DMS153 (cell line): ENCODE measurements at places on chromosomes 3 and 15.

DNA sequence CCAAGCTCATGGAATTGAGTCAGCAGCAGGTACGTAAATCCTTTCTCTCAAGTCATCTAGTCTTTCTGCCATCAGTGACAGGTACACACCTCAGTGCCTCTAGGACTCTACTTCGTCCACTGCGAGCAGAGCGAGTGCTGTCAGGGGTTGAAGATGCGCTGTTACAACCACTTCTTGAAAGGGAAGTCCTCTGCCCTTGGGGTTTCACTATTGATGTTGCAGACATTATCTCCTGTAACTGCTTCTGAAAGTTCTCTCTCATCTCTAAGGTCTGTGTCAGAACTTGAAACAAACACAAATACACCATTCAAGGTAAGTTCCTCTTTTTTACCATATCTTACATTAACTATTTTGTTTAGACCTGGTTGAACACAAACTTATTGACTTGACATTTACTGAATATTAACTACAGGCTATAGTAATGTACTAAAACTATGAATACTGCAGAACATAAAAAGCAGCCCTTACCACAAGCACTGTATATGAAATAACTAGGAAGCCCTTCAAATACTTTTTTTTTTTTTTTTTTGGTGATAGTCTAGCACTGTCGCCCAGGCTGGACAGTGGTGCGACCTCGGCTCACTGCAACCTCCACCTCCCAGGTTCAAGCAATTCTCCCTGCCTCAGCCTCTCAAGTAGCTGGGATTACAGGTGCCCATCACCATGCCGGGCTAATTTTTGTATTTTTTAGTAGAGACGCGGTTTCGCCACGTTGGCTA, 41.5 kb downstream of the TOPBP1 start:
- no peak for DNase-seq

- DNase-seq: no peak
Measured at GRCh38 chr3:104556372-104557078, 810.2 kb upstream of the ALCAM start.

DNA sequence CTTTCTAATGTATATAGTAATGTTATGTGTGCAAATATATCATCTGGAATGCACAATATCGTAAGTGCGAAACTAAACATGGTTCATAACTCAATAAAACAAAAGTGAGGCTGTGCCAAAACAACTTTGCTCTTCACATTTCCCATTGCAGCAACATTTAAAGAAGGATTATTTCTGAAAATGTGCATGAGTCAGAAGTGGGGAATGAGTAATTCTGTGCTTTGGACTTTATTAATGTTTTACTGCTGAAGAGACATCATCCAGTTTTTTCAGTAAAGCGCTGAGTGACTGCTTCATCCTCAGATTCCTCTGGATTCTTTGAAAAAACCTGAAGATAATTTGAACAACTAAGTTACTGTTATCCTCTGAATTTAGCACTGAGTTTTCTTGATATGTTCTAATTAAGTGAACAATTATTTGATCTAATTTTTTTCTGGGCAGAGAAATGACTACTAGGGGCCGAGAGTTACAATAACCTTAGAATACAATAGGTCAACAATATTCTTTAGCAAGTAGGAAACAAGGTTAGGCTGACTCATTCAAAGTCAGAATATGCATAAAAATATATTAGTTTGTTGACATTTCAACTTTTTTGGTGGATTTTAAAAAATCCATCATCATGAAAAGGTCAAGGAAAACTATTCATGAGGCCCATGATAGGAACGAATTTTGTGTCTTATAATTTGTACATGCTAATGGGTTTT, 20.0 kb upstream of the PLCL2 start:
- DNase-seq: no peak

- DNase-seq: no peak
Measured at GRCh38 chr15:77479015-77479414, 58.3 kb downstream of the HMG20A start.

- peak; percentile 62 for DNase-seq
Measured at GRCh38 chr3:105062853-105063252, 303.9 kb upstream of the ALCAM start.

GRCh38 chr3:45026957-45027356, 854 bp downstream of the CLEC3B start:
- DNase-seq: no peak

DNA sequence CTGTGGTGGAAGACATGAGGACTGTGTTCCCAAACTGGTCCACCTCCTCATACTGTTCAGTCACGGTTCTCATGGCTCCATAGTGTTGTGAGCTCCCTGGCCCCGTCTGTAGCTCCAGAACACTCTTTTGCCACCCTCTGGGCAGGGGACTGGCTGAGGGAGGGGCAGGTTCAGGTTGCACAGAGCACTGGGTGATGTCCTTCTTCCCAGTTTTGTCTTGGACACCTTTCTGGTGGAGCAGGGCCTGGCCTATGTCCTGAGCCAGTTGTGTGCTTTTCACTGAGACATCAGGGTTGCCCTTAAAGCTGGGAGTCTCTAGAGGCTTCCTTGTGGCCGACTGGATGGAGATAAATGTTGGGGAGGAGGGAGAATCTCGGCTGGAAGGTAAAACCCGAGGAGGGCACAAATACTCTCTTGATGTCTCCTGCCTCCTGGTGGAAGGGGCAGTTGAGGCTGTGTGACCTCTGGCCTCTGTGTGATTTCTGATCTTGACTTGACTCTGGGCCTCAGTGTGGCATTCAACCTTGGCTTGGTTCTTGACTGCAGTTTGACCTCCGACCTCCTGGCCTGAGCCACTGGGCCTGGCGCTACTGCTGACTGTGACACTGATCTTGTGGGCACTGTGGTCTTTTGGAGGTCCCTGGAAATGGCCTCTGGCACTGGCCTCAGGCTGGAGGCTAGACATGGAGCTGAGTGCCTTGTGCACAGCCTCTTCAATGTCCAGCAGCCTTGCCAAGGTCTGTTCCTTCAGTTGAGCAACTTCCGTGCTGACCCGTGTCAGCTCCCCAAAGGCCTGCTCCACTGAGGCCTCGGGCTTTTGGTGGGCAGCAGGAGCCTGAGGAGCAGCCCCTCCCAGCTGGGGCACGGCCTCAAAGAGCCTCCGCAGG, 8.1 kb downstream of the XIRP1 start:
- no peak for DNase-seq

- DNase-seq: no peak
Measured at GRCh38 chr3:118480101-118480860, 554.4 kb downstream of the IGSF11 start.

DNA sequence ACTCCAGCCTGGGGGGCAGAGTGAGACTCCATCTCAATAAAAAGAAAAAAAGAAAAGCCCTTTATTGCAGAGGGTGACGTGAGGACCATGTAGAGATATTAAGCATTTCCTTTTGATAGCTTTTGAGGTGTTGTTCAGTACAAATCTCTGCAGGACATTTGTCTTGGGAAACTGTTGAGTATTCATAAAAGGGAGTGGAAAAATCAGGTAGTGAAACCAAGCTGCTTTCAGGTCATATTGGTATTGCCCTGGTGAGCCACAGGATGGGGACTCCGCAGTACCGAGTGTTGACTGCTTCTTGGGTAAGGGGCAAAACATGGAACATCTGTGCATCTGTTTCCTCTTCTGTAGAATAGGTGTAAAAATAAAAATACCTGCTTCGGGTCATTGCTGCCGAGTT, 9.9 kb downstream of the ITPR1 start:
- DNase-seq: no peak

GRCh38 chr3:190339130-190339529, 16.9 kb upstream of the CLDN1 start:
- peak; percentile 25 for DNase-seq

DNA sequence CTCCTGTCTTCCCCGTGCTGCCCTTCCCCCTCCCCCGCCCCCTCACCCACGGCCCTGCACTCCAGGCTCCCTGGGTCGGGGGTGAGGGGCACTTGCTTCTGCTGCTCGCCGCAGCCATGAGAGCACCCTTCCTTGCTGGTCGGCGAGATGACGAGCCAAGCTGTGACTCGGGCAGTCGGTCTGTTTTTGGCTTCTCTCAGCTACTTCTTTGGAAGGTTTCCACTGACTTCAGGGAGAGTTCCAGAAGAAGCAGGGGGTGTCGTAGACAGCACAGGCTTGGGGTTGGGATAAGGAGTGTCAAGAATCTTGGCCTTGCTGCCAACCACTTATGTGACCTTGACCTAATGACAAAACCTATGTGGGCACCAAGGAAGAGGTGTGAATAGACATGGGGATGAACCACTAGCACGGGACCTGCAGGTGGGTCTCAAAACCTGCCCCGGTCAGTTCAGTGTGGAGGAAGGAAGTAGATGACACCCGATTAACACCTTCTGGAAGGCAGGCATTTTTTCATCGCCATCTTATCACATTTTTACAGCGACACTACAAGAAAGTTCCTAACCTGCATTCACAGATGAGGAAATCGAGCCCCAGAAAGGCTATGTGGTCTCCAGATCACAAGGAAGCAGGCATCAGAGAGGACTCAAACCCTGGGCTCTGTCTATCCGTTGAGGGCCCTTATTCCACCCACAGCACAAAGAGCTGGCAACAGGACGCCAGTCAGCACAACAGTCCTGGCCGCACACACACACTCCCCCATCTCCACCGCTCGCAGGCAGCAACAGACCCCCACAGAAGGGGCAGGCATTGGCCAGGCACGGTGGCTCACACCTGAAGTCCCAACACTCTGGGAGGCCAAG, 120.9 kb downstream of the LIPC start:
- DNase-seq: no peak

DNA sequence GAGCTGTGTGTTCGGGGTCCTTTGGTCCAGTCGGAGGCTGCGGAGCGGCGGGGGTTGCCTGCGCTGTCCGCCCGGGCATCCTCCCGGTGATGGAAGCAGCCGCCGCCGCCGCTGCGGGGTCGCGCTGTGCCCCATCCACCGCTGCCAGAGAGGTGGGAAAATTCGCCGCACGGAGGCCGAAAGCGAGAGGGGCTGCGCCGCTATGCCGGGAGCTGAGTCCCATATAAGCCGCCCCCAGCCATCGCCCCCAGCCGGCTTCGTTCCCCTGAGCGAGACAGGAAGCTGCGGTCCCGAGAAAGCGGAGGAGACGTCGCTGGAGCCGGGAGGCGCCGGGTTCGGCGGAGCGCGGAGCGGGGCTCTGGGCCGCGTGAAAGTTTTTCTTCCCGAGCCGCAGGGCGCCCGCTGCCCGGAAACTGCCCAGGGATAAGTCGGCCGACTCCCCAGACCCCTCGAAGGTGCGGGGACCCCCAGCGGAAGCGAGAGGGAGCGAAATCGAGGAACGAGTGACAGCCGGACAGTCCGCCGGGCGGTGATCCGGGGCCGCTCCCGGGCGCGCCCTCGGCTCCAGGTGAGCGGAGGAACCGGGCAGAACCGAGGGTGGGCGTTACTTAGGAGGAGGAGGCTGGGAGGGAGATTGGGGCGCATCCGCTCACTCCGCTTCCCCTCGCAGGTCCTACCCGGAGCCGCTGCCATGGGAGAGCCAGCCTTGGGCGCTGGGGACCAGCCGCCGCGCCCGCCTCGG, 574 bp downstream of the CHST2 start:
- no peak for DNase-seq

- DNase-seq: no peak
Measured at GRCh38 chr3:158769549-158769948, 32.3 kb upstream of the MFSD1 start.

DNA sequence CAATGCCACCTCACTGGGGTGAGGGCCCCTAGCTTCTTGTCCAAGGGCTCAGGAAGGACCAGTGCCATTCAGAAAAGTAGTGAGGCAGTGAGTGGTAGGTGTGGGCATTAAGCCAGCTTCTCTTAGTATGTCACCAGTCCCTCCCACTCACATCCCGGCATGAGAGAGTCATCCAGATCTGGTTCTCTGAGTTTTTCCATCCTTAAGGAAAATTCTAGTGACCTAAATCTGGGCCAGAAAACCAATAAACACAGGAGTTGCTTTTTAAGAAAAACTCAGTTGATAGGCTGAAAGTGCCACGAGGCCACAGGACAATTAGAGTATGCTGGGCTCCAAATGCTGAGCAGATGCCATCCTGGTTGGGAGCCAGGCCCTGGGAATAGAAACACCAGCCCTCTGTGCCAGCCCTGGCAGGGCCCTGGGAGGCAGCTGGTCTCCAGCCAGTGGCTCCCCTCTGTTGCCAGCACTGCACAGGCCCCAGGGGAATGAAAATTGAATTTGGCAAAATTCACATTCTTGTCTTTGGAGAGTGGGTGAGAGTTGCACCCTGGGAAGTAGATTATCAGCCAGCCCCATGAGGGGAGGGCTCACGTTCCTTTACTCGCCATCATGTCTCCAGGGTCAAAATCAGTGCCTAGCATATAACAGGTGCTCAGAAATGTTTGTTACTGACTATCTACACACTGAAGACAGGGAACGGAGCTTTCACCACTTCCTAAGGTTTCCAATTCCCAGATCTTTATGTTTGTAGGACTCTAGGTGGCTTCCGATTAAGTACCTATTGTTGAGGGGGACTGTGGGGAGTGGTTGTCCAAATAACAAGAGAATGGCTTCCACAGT, 52.8 kb downstream of the FAM43A start:
- no peak for DNase-seq

DNA sequence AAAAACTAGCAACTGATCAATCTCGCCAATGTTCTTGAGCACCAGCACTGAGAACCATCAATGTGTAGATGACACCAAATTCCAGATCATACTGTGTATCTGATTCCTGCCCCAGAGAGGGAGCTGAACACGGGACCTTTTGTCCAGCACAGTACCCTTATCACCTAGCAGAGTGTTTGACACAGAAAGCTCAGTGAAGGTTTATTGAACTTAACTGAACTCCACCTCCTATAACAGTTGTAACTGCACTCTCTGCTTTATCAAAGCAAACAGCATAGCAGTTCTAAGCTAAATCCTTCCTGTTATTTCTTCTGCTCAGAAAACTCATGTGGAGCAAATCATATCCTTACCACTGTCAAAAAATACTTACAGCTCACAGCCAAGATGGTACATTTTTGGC, 183.4 kb upstream of the SLCO3A1 start:
- DNase-seq: no peak

DNA sequence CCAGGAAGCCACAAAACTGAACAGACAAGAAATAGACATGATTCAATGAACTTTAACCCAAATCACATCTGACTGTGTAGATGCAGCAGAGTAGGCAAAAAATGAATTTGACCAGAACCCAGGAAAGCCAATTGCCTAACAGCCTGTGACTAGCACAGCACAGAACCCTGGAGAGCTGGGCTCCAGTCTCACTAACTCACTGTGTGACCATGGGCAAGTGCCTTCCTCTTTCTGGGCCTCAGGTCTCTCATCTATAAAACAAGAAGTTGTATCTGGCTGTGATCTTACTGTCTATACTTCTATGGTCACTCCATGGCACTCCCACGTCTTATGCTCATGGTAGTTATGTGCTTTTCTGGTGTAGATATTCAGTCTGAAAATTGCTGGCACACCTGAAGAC, 48.1 kb upstream of the USP3 start:
- no peak for DNase-seq

DNA sequence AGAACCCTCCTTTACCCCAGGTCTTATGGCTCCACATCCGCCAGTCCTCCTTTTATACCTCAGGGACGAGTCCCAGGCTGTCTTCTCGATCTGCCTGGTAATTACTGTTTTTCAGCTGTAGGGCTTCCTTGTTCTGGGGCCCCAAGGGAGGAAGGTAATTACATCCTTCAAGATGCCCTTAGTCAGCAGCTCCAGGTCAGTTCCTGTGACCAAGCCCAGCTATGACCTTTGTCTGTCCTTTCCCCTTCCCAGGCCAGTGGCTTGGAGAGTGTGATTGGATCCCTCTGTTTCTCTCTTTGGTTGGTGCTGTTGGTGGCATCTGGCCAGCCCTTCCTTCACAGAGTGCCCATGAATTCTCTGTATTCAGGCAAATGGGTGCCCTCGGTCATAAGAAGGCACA, 92.6 kb downstream of the AAGAB start:
- DNase-seq: no peak

GRCh38 chr3:183845608-183846288, 20.4 kb upstream of the MAP6D1 start:
- DNase-seq: no peak

- DNase-seq: no peak
Measured at GRCh38 chr15:100802421-100803170, 77.0 kb upstream of the ALDH1A3 start.
